HS-27A (cell line): ENCODE measurements at places on chromosomes 2 and 18.

GRCh38 chr2:241465543-241465942 lies 42.8 kb downstream of the STK25 start:
- no peak for DNase-seq

DNA sequence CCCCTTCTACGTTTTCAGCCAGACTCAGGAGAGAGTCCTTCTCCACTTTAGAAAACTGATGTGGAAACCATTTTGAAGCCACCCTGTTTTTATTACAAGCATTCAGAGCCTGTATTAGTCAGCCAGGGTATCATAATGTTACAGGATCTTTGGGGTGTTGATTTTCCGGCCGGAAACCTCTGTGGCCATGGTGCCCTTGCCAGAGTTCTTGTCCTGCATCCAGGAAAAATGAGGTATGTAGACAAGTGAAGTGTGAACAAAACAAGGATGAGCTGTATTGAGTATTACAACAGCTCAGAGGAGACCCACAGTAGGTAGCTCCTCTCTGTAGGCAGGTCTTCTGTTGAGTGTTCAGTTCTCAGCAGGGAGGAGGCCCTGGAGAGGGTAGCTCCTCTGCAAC lies 241.0 kb upstream of the COPS8 start:
- no peak for DNase-seq

- DNase-seq = no peak
Observed at GRCh38 chr2:237688081-237688480, 60.7 kb downstream of the LRRFIP1 start.

GRCh38 chr2:207073412-207073800 lies 92.3 kb downstream of the KLF7 start:
- no peak for DNase-seq

GRCh38 chr18:43581936-43582519 lies 304.7 kb upstream of the SYT4 start:
- DNase-seq = no peak
